ENCODE measurements at places on chromosomes 4 and X.

DNA sequence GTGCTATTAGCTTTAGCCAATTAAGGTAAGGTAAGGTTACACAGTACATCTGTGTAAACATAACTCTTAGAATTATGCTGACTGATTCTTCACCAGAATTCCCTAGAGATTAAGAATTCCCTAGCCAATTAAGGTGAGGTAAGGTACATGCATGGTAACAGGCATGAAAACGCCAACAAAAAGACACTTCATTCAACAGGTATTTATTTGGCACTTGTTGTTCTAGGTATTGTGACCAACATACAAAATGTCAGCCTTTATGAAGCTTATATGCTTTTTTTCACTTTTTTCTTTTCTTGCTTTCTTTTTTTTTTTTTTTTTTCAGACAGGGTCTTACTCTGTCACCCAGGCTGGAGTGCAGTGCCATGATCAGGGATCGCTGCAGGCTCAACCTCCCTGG lies 47.2 kb downstream of the EDNRA start:
- no peak for DNase-seq

- peak; percentile 33 for DNase-seq
These were observed 76.9 kb downstream of the CAMK2D start for GRCh38 chr4:113684534-113685091.

DNA sequence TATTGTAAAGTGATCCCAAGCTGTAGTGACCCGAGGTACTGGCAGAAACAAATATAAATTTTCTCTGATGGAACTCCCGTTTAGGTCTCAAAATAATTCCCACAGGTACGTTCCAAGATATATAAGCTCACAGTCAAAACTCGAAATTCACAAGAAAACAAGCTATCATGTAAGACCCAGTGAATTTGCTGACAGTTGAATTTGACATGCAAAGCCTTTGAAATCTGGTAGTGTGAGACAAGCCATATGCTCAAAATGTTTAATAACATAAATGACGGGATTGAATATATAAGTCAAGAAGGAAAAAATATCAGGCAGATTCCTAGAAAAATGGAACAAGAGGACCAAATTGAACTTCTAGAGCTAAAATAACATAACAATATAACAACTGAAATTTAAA lies 252.8 kb downstream of the TMA16 start:
- DNase-seq, result no peak

GRCh38 chr4:95507147-95507546 lies 41.6 kb downstream of the UNC5C start:
- DNase-seq, result no peak

DNA sequence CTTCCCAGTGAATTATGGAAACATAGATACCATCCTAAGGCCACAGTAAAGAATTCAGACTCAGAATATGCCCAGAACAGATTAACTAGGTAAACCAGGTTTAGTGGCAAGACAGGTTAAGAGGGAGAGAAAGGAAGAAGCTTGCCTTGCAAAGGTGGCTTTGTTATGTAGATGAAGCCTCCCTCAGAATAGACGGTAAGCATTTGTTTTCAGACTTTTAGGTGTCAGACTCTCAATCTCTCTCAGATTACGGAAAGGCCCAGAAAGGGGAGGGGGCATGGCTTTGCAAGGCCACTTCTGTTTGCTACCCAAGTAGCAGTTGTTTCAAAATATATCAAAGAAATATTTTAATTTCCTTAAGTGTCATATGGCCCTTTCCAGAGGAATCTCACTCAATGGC lies 457.1 kb upstream of the BOD1L1 start:
- DNase-seq, result no peak

Data from BJ (cell line).